Large intestine (tissue), 12 donors: ENCODE measurements at places on chromosomes 7 and 10. TPM values are rescaled to one million over a fixed set of nuclear protein-coding genes. Genes with fewer than 3 reads are reported as not detected.

OR6V1 gene
- not detected for polyA plus RNA-seq

STYXL1 gene
- 55.1 TPM for polyA plus RNA-seq

NRCAM gene
- 11.8 TPM for polyA plus RNA-seq

PDE1C gene
- 2.6 TPM for polyA plus RNA-seq

CDC14C gene
- polyA plus RNA-seq, result 0.06 TPM

STRIP2 gene
- polyA plus RNA-seq, result 2.0 TPM

DYDC1 gene
- not detected for polyA plus RNA-seq
